ENCODE measurements at places on chromosomes 5 and 9. TPM values are rescaled to one million over a fixed set of nuclear protein-coding genes. Genes with fewer than 3 reads are reported as not detected.

ORM2 gene
- 3.2 TPM for total RNA-seq

TAF11L10 gene
- not detected for total RNA-seq

HAPLN1 gene
- total RNA-seq = 2.9 TPM

CEP120 gene
- total RNA-seq = 23.4 TPM

PCAT7 gene
- 13.1 TPM for total RNA-seq

PCDHGA7 gene
- total RNA-seq = 0.41 TPM

GLRA1 gene
- not detected for total RNA-seq

ENTPD8 gene
- total RNA-seq = 2.7 TPM

PCDHB11 gene
- total RNA-seq = 4.7 TPM

FREM1 gene
- 11.4 TPM for total RNA-seq

BARHL1 gene
- total RNA-seq = not detected

PJA2 gene
- total RNA-seq = 62.0 TPM

All from progenitor cell of endocrine pancreas (in vitro differentiated cells).